Adipose tissue (tissue), 3 donors: ENCODE measurements at places on chromosomes 7 and 10. TPM values are rescaled to one million over a fixed set of nuclear protein-coding genes. Genes with fewer than 3 reads are reported as not detected.

Gene GDF2
- polyA plus RNA-seq = not detected

Gene STOX1
- 2.4 TPM for polyA plus RNA-seq

Gene HOXA4
- 1.2 TPM for polyA plus RNA-seq

Gene SPDYE1
- polyA plus RNA-seq = not detected

Gene HOXA9
- 1.4 TPM for polyA plus RNA-seq

Gene MRPS16
- polyA plus RNA-seq = 37.3 TPM

Gene BLOC1S2
- 18.4 TPM for polyA plus RNA-seq

Gene HYCC1
- 31.9 TPM for polyA plus RNA-seq
